ENCODE measurements at places on chromosomes 13 and 19.
A peak's percentile ranks its signal among the peaks of the same experiment; 100 is the strongest.

- peaks cover 40% of the 10 kb centered on the region for H3K4me1 ChIP-seq
- H3K4me3 ChIP-seq = peak overlapping the region; percentile 10
- no peak for DNase-seq
Observed at GRCh38 chr19:16073988-16074387, 2.3 kb upstream of the TPM4 start.

GRCh38 chr19:6021878-6022569 lies 44.1 kb upstream of the RANBP3 start:
- DNase-seq = peak; percentile 90
- no peak overlapping the region for H3K27ac ChIP-seq
- H3K36me3 ChIP-seq = peaks cover 9% of the 10 kb centered on the region
- no peak overlapping the region for H3K4me3 ChIP-seq
- H3K4me1 ChIP-seq = peaks cover 29% of the 10 kb centered on the region
- peaks cover 49% of the 10 kb centered on the region for H3K27me3 ChIP-seq

DNA sequence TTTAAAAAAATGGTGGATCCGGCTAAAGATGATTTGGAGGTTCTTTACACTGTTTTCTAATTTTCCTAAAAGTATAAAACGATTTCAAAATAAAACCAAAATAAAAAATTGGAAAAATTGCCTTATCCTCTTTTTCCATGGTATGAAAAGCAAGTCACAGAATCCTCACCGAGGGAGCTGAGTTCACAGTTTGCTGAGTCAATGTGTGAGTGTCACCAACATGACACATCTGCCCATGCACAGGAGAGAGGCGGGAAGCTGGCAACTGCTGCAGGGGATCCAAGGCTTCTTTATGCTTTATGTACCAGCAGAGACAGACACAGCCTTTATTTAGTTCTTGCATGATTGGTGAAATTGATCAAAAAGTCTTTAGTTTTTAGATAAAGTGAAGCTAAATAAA lies 157.8 kb downstream of the TNFSF13B start:
- no peak overlapping the region for H3K27ac ChIP-seq
- DNase-seq = no peak
- H3K4me1 ChIP-seq = peaks cover 6% of the 10 kb centered on the region
- no peaks in the 10 kb centered on the region for H3K36me3 ChIP-seq
- H3K4me3 ChIP-seq = no peak overlapping the region

- peaks cover 85% of the 10 kb centered on the region for H3K27me3 ChIP-seq
- DNase-seq = no peak
- H3K4me1 ChIP-seq = no peaks in the 10 kb centered on the region
- H3K36me3 ChIP-seq = peaks cover 5% of the 10 kb centered on the region
- H3K27ac ChIP-seq = no peak overlapping the region
Observed at GRCh38 chr19:3785451-3785937, 687 bp downstream of the MATK start.

GRCh38 chr19:30091456-30091855 lies 149.4 kb downstream of the URI1 start:
- H3K27ac ChIP-seq = no peak overlapping the region
- H3K4me1 ChIP-seq = no peaks in the 10 kb centered on the region
- no peak overlapping the region for H3K4me3 ChIP-seq
- DNase-seq = no peak
- peaks cover 2% of the 10 kb centered on the region for H3K27me3 ChIP-seq
- H3K36me3 ChIP-seq = no peaks in the 10 kb centered on the region
